A549 treated with GW870086 at 1 μM for 4 hours (cell line): ENCODE measurements at places on chromosomes 6 and 20. TPM values are rescaled to one million over a fixed set of nuclear protein-coding genes. Genes with fewer than 3 reads are reported as not detected.

The RAET1E gene
- 1.8 to 3.8 TPM (median 3.2 TPM) in 5 replicates for total RNA-seq

The GPLD1 gene
- 0.88 to 1.1 TPM (median 1.1 TPM) in 5 replicates for total RNA-seq

The LY6G6D gene
- total RNA-seq, result not detected in 5 replicates

The ADGRG6 gene
- total RNA-seq, result 38.2 to 62.5 TPM (median 55.0 TPM) in 5 replicates

The GJA10 gene
- not detected in 5 replicates for total RNA-seq

The FRK gene
- total RNA-seq, result 1.5 to 2.4 TPM (median 2.3 TPM) in 5 replicates

The LRRC73 gene
- total RNA-seq, result 0.88 to 1.2 TPM (median 1.2 TPM) in 5 replicates

The ENPP3 gene
- total RNA-seq, result 0.05 TPM in 1 of 5 replicates, not detected in the others

The PNPLA1 gene
- total RNA-seq, result not detected in 5 replicates

The CFB gene
- 1.6 to 3.3 TPM (median 2.4 TPM) in 5 replicates for total RNA-seq

The ELOVL2 gene
- 4.7 to 7.1 TPM (median 6.8 TPM) in 5 replicates for total RNA-seq

The SCP2D1 gene
- total RNA-seq, result not detected in 5 replicates

The NDUFAF5 gene
- 30.0 to 38.4 TPM (median 35.1 TPM) in 5 replicates for total RNA-seq

The THEMIS gene
- total RNA-seq, result not detected in 5 replicates

The PCK1 gene
- total RNA-seq, result 0.02 to 0.30 TPM (median 0.07 TPM) in 4 of 5 replicates, not detected in the other

The RIN2 gene
- total RNA-seq, result 23.4 to 27.0 TPM (median 23.5 TPM) in 5 replicates

The ZNF217 gene
- total RNA-seq, result 13.1 to 23.4 TPM (median 22.1 TPM) in 5 replicates

The LY86 gene
- not detected in 5 replicates for total RNA-seq

The EPPIN gene
- total RNA-seq, result not detected in 5 replicates

The BPI gene
- not detected in 5 replicates for total RNA-seq
